ENCODE measurements at places on chromosomes 11 and 22. TPM values are rescaled to one million over a fixed set of nuclear protein-coding genes. Genes with fewer than 3 reads are reported as not detected.

PLAAT5 gene
- not detected for total RNA-seq

GGTLC2 gene
- total RNA-seq, result not detected

LGALS1 gene
- total RNA-seq, result 17,095 TPM

SELENOO gene
- 18.0 TPM for total RNA-seq

INS gene
- not detected for total RNA-seq

LRRN4CL gene
- 36.9 TPM for total RNA-seq

SLC25A18 gene
- not detected for total RNA-seq

CHRNA10 gene
- 0.43 TPM for total RNA-seq

BRSK2 gene
- 0.16 TPM for total RNA-seq

SLC6A5 gene
- not detected for total RNA-seq

MMP27 gene
- total RNA-seq, result not detected

EIF1AD gene
- total RNA-seq, result 20.0 TPM

FOLR3 gene
- total RNA-seq, result 0.34 TPM

ART1 gene
- total RNA-seq, result not detected

RBFOX2 gene
- 189 TPM for total RNA-seq

SLC5A4 gene
- not detected for total RNA-seq

KRTAP5-10 gene
- not detected for total RNA-seq

ZNF215 gene
- 3.0 TPM for total RNA-seq

OR8D4 gene
- not detected for total RNA-seq

PANX3 gene
- not detected for total RNA-seq

ZNF214 gene
- 19.6 TPM for total RNA-seq

GSTP1 gene
- total RNA-seq, result 486 TPM

NOX4 gene
- total RNA-seq, result 0.26 TPM

TENM4 gene
- 93.3 TPM for total RNA-seq

CD82 gene
- 28.1 TPM for total RNA-seq

RAB36 gene
- total RNA-seq, result 2.7 TPM

LAYN gene
- total RNA-seq, result 48.4 TPM

C11orf65 gene
- total RNA-seq, result 1.6 TPM

SPI1 gene
- not detected for total RNA-seq

PELI3 gene
- 18.8 TPM for total RNA-seq

GAL3ST3 gene
- total RNA-seq, result not detected

RTN4RL2 gene
- total RNA-seq, result under 0.01 TPM

DBX1 gene
- total RNA-seq, result not detected

B3GAT1 gene
- not detected for total RNA-seq

TMEM126A gene
- total RNA-seq, result 38.4 TPM

TEX54 gene
- total RNA-seq, result not detected

P2RX6 gene
- total RNA-seq, result 2.6 TPM

NXPE1 gene
- total RNA-seq, result not detected

CD3D gene
- not detected for total RNA-seq

C1QTNF6 gene
- total RNA-seq, result 4.3 TPM

SUSD2 gene
- total RNA-seq, result 0.26 TPM

RIN1 gene
- total RNA-seq, result 28.7 TPM

KCNK7 gene
- 0.09 TPM for total RNA-seq
